ENCODE measurements at places on chromosomes 5 and 9.

GRCh38 chr9:13613296-13613695, 333.8 kb upstream of the MPDZ start:
- DNase-seq: no peak

DNA sequence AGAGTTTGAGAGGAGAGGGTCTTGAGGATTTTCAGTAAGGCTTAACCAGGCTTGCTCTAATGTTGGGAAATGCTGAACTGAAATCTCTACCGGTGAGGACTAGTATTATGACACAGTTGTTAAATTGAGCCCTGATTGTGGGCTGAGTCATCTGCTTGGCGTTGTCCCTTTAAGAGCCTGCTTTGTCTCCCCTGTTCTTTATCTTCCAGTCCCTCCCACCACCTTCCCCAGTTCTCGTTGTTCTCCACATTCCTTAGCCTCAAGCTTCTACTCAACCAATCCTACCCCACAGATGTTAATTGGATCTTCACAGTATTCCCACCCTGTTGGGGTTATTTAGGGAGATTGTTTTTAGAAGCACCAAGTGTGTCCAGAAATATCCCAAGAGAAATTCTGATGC, 57.6 kb downstream of the ANKRD55 start:
- DNase-seq: peak; percentile 63

GRCh38 chr5:172843825-172844576, 9.9 kb downstream of the ERGIC1 start:
- DNase-seq: no peak

DNA sequence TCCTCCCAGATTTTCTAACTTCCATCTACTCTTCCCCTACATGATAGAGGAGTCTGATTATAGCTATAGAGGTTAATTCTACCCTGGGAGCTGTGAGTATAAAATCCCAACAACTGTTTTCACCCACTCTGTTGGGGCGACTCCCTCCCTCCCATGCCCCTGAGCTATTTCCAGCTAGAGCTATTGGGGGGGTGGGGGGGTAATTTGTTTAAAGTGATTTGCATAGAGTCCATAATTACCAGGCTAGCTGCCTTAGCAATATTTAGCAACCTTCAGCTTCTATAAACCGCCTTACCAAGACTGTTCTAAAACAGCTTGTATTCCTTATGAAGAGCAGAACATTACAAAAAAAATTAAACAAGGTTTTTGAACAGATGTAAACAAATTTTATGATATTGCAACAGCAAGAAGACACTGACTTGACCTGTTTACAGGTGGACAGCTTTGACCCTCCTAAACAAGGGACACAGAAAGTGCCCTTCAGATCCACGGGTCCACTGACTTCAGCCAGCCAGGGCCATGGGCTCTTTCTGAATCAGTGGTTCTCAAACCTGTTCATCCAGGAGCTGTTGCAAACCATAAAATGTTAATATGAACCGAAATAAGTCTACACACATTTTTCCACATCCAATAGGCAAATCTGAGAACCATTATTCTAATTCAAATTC, 98.2 kb downstream of the OTULIN start:
- no peak for DNase-seq

DNA sequence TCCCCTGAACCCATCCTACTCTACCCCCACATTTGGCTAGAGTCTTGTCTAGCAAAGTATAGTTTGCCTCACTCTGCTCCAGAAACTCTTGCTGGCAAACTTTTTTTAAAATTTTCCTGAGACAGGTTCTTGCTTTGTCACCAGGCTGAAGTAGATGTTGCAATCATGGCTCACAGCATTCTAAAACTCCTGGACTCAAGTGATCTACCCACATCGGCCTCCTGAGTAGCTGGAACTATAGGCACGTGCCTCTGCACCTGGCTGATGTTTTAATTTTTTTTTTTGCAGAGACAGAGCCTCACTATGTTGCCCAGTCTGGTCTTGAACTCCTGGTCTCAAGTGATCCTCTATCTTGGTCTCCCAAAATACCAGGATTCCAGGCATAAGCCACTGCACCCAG, 175.8 kb upstream of the FBXL17 start:
- no peak for DNase-seq

GRCh38 chr5:156359476-156359875, 32.5 kb downstream of the SGCD start:
- no peak for DNase-seq

DNA sequence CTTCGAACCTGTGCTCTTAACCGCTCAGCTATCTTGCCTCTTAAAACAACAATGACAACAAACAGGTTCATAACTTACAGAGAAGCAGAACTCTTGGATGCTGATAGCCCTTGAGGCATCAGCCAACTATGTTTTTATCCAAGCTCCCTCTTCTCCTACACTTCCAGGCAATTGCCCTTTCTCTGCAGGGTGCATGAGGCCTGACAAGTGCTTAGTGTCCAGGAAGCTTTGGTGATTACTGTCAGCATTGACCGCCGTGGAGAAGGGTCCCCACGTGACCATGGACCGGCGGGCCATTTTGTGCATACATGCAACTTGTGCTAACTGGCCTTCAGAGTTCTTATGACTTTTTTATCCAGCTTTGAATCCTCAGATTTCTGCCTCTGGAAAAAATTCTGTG, 71.2 kb downstream of the ADCY2 start:
- DNase-seq: no peak

- no peak for DNase-seq
Observed at GRCh38 chr5:169048181-169049125, 252.5 kb downstream of the SLIT3 start.

- DNase-seq: peak; percentile 6
Observed at GRCh38 chr9:10366171-10366779, 246.5 kb downstream of the PTPRD start.

- peak; percentile 53 for DNase-seq
Observed at GRCh38 chr9:84271531-84271900, 69.0 kb downstream of the SLC28A3 start.

Data from inflammatory macrophage treated with lipopolysaccharide for 4 hours (primary cell).